Osteocyte (in vitro differentiated cells): ENCODE measurements at places on chromosomes 2 and 18. TPM values are rescaled to one million over a fixed set of nuclear protein-coding genes. Genes with fewer than 3 reads are reported as not detected.

DNA sequence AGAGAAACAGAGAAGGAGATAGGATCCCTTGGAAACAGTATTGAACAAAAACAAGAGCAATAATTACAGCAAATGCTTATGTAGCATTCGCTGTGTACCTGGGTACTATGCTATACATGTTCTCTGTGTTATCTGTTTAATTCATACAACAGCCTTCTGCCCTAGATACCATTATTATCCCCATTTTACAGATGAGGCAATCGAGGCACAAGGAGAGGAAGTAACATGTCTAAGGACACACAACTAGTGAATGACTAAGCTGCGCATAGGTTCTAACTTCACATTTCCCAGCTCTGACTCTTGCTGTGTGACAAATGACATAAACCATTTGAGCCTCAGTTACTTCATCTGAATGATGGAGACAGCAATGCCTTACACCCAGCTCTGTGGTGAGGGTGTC, 70.5 kb downstream of the VSNL1 start:
- H3K27ac ChIP-seq: no peak overlapping the region
- H3K4me1 ChIP-seq: no peaks in the 10 kb centered on the region
- H3K27me3 ChIP-seq: peaks cover 3% of the 10 kb centered on the region
- no peak overlapping the region for H3K4me3 ChIP-seq
- H3K36me3 ChIP-seq: no peaks in the 10 kb centered on the region
- DNase-seq: no peak

DNA sequence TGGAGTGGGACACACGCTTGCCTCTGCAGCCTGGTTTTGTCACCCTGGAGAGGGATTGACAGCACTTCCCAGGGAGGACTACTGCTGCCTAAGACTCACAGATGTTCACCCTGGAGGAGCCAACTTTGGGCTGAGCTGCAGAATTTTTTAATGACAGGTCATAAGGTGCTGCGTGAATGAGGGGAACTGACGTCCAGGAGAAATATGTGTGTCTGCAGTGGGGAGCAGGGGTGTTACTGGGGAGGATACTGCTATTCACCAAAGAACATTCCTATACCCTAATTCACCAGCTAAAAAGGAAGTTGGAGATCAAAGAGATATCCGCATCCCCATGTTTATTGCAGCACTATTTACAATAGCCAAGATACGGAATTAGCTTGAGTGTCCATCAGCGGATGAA, 144.4 kb downstream of the MGAT5 start:
- no peaks in the 10 kb centered on the region for H3K36me3 ChIP-seq
- no peak for DNase-seq
- H3K27me3 ChIP-seq: no peaks in the 10 kb centered on the region
- H3K27ac ChIP-seq: no peak overlapping the region
- no peak overlapping the region for H3K4me3 ChIP-seq

- DNase-seq: peak; percentile 85
- H3K4me3 ChIP-seq: no peak overlapping the region
- H3K4me1 ChIP-seq: no peaks in the 10 kb centered on the region
- H3K36me3 ChIP-seq: no peaks in the 10 kb centered on the region
Observed at GRCh38 chr18:79548077-79548450, 131.5 kb upstream of the CTDP1 start.

- DNase-seq: no peak
- peaks cover 25% of the 10 kb centered on the region for H3K4me1 ChIP-seq
- no peak overlapping the region for H3K4me3 ChIP-seq
- no peak overlapping the region for H3K27ac ChIP-seq
- no peaks in the 10 kb centered on the region for H3K27me3 ChIP-seq
- peaks cover 37% of the 10 kb centered on the region for H3K36me3 ChIP-seq
Observed at GRCh38 chr2:162219426-162219825, 23.8 kb downstream of the FAP start.

GRCh38 chr2:69097148-69097610, 84.2 kb downstream of the ANTXR1 start:
- peak overlapping the region; percentile 29 for H3K27ac ChIP-seq
- H3K4me1 ChIP-seq: peaks cover 23% of the 10 kb centered on the region
- no peak for DNase-seq

GRCh38 chr2:199455545-199456382, 2.0 kb downstream of the SATB2 start:
- no peak overlapping the region for H3K27ac ChIP-seq
- peaks cover 3% of the 10 kb centered on the region for H3K36me3 ChIP-seq
- no peak for DNase-seq

- peaks cover 12% of the 10 kb centered on the region for H3K36me3 ChIP-seq
- no peaks in the 10 kb centered on the region for H3K4me1 ChIP-seq
- H3K27ac ChIP-seq: no peak overlapping the region
- no peaks in the 10 kb centered on the region for H3K27me3 ChIP-seq
- DNase-seq: no peak
- no peak overlapping the region for H3K4me3 ChIP-seq
Observed at GRCh38 chr2:190564838-190565237, 30.3 kb upstream of the NEMP2 start.

GRCh38 chr2:168054657-168055056, 192.7 kb downstream of the STK39 start:
- no peak overlapping the region for H3K4me3 ChIP-seq
- H3K36me3 ChIP-seq: peaks cover 8% of the 10 kb centered on the region
- H3K27ac ChIP-seq: no peak overlapping the region
- H3K4me1 ChIP-seq: peaks cover 9% of the 10 kb centered on the region
- H3K27me3 ChIP-seq: no peaks in the 10 kb centered on the region

GRCh38 chr2:8368463-8368862, 313.4 kb upstream of the ID2 start:
- no peaks in the 10 kb centered on the region for H3K27me3 ChIP-seq
- no peak overlapping the region for H3K4me3 ChIP-seq
- H3K27ac ChIP-seq: no peak overlapping the region
- no peak for DNase-seq
- no peaks in the 10 kb centered on the region for H3K4me1 ChIP-seq
- no peaks in the 10 kb centered on the region for H3K36me3 ChIP-seq

DNA sequence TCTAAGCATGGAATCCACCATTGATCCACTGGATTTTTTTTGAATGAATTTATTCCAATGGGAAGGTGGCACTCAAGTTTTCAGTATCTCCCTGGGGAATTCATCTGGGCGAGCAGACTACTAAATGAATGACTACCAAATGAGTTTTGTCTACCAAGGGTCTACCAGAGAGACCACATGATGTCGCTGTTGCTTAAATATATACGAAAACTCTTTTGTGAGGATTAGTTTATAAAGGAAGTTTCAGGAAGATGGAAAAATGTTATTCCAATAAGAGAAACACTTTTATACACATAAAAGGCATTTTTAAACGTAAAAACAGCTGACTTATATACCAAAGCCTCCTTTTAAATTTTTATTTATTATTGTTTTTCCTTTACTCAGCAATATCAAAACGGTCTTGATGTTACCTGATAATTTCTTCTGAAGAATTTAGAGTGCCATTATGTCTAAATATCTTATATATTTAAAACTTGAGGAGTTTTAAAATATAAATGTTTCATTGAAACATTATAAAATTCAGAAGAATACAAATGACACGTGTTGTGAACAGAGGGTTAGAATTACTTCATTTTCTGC, 139.7 kb downstream of the HRH4 start:
- no peak for DNase-seq
- no peaks in the 10 kb centered on the region for H3K36me3 ChIP-seq
- H3K4me3 ChIP-seq: no peak overlapping the region

DNA sequence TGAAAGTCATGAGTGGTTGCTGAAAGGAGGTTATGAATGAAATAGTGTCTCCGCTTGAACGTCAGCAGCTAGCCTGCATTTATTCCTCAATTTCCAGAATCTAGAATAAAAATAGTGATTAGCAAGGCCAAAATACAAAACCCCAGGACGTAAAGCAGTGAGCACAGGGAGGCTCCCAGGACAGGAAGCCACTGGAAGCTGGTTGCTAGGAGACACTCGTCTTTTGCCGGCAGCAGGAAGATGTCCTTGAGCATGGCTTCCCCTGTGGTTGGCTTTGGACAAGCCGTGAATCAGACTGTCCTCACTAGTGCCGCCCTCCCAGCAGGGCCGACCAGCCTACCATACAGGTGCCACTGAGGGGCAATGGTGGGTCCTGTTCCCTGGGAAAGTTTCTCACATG, 374.4 kb downstream of the MTX2 start:
- H3K27me3 ChIP-seq: peaks cover 65% of the 10 kb centered on the region
- DNase-seq: no peak
- H3K36me3 ChIP-seq: no peaks in the 10 kb centered on the region
- no peak overlapping the region for H3K4me3 ChIP-seq
- no peak overlapping the region for H3K27ac ChIP-seq

- DNase-seq: no peak
- no peak overlapping the region for H3K27ac ChIP-seq
- H3K27me3 ChIP-seq: peaks cover 12% of the 10 kb centered on the region
- no peak overlapping the region for H3K4me3 ChIP-seq
Observed at GRCh38 chr2:66553370-66553769, 118.4 kb downstream of the MEIS1 start.

DNA sequence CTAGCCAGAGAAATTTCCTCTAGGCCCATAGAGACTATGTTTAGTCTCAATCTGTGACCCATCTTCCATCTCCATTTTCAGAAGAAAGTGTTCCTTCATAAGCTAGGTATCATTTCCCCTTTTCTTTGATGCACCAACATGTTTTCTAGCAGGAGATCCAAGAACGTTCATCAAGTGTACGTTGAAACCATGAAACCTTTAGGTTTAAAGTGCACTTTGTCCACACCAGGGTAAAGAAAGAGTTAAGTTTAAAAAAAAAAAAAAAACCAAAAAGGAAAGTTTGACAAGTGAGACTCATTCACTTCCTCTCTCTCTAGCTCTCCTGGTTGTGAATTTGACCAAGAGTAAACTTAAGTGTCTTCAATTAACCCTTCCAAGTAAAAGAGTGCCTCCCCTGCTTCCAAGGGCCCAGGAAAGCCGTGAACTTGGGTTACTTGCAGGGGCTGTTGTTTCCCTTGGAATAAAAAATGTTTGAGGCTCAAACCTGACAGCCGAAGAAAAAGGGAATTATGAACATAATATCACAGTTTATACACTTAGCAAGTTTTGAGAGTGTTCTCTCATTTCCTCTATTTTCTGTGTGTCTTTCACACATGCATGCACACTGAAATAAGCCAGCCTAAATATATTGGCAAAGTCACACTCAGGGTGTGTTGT, 56.7 kb downstream of the LBH start:
- H3K36me3 ChIP-seq: no peaks in the 10 kb centered on the region
- no peak for DNase-seq
- H3K4me1 ChIP-seq: peaks cover 2% of the 10 kb centered on the region
- no peak overlapping the region for H3K27ac ChIP-seq
- H3K27me3 ChIP-seq: peaks cover 2% of the 10 kb centered on the region

DNA sequence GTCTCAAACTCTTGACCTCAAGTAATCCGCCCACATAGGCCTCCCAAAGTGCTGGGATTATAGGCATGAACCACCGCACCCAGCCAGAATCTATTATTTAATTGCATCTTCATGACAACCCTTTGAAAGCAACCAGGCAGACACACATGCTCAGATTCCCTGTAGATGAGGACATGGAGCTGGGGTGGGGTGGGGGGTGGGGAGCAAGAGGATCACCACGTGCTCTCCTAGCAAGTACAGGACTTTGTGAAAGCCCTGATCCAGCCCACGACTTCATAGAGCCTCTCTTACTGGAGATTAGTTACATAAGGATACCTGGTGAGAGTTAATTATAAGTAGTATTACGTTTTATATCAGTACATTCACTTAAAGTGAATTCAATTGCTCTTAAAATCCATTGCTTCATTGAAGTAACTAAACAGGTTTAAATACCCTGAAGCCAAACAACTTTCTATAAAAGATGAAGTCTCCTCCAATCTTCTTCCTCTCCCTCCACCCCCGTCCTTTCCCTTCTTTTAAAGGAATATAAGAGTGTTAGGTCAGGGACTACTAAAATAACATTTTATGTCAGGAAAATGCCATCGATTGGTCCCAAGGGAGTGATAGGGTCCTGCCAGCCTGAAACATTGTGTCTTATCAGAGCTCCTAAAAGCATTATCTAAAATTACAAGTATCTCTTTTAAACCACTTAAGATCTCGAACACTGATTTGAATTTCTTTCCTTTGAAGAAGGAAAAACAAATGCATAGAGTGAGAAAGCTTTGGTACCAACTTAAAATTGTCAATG, 123.9 kb downstream of the EPHA4 start:
- H3K27me3 ChIP-seq: no peaks in the 10 kb centered on the region
- no peaks in the 10 kb centered on the region for H3K36me3 ChIP-seq
- H3K27ac ChIP-seq: no peak overlapping the region
- no peaks in the 10 kb centered on the region for H3K4me1 ChIP-seq
- DNase-seq: no peak

DNA sequence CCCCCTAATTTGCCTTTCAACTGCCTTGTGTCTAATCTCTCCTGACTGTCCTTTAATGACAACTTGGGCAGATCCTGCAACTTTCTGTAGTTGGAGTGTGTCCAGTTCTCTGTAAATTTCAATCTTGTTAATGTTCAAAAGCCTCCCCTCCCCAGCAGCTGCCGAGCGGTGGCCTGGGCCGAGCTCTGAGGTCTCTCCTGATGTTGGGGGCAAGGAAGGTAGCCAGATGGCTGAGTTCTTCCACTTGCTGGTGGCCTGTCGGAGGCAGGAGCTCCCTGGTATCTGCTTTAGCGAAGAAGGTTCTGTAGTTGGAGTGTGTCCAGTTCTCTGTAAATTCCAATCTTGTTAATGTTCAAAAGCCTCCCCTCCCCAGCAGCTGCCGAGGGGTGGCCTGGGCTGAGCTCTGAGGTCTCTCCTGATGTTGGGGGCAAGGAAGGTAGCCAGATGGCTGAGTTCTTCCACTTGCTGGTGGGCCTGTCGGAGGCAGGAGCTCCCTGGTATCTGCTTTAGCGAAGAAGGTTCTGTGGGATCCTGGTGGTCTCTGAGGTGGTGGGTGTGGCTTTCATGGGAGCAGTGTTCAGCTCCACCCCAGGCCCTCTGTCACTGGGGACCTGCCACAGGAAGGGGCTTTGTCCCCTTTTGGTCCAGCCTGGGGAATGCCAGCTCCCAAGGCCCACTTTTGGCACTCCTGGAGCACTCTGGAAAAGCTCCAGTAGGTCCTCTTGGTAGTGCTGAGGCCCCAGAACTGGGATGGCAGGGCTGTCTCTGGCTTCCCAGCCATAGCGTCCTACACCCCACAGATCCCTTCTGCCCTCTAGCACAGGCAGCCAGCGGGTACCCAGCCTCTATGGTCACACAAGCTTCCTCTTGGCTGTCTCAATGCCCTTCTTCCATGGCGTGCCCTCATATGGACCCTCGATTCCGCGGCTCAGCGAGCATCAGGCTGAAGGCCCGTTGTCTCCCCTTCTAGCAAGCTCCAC, 211.9 kb downstream of the ALPK2 start:
- H3K36me3 ChIP-seq: no peaks in the 10 kb centered on the region
- peaks cover 29% of the 10 kb centered on the region for H3K27me3 ChIP-seq
- H3K27ac ChIP-seq: no peak overlapping the region
- no peak for DNase-seq
- peaks cover 6% of the 10 kb centered on the region for H3K4me1 ChIP-seq

GRCh38 chr18:78934003-78934402, 45.6 kb upstream of the SALL3 start:
- DNase-seq: no peak
- H3K36me3 ChIP-seq: no peaks in the 10 kb centered on the region
- no peaks in the 10 kb centered on the region for H3K27me3 ChIP-seq
- H3K4me1 ChIP-seq: no peaks in the 10 kb centered on the region
- H3K27ac ChIP-seq: no peak overlapping the region

Gene CIB4
- not detected in 2 replicates for total RNA-seq

Gene VAMP5
- total RNA-seq: not detected in 2 replicates

Gene SP9
- not detected in 2 replicates for total RNA-seq

Gene PROKR1
- total RNA-seq: not detected in 2 replicates

Gene UGT1A6
- not detected in 2 replicates for total RNA-seq
